ENCODE measurements at places on chromosomes 5 and 9.

- DNase-seq, result no peak
Observed at GRCh38 chr5:140672455-140673186, 755 bp downstream of the DND1 start.

GRCh38 chr5:141343953-141344463 lies 379 bp downstream of the PCDHGA3 start:
- DNase-seq, result no peak

- DNase-seq, result no peak
Observed at GRCh38 chr9:83183621-83184020, 120.7 kb upstream of the RASEF start.

GRCh38 chr9:20303996-20304395 lies 318.3 kb downstream of the MLLT3 start:
- DNase-seq, result no peak

GRCh38 chr9:114627553-114627952 lies 16.5 kb downstream of the TMEM268 start:
- DNase-seq, result no peak

GRCh38 chr5:170103447-170103846 lies 2.2 kb upstream of the FOXI1 start:
- no peak for DNase-seq

DNA sequence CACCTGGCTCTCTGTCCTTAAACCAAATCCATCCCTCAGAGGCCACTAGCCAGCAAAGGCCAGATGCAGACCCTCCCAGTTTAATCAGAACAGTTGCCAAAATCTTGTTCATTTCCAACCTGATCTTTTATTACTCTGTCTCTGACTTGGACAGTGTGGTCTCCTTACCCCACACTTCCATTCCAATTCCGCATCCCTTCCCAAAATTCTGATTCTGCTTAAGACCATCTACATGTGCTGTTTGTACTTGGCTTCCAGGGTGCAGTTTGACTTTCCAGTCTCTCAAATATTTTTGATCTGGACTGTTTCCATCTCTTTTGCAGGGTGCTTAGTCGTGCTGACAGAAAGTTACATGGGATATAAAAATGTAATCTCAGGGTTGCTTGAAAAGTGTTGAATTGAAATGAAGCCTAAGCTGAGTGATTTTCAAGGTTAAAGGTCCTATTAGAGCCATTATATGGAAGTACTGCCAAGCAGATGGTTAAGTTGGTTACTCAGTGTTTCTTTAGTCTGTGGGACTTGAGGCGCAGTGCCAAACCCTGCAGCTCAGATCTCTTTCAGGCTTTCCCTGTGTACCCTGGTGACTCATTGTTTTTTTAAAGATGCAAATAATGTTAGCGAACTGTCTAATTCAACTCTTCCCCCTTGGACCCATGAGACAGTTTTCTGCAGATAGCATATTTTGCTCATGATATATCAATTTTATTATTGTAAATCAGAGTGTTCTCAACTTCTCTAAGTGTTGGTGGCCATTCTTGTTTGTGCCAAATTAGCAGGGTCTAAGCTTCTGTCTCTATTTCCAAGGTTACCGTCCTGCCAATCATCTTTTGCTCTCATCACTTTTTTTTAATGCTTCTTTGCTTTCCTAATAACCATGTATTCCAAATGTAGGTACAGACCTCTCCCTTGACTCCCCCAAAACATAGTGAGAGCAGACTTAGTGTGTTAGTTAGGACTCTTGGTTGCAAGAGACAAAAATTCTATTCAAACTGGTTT lies 18.2 kb upstream of the DCP2 start:
- no peak for DNase-seq

DNA sequence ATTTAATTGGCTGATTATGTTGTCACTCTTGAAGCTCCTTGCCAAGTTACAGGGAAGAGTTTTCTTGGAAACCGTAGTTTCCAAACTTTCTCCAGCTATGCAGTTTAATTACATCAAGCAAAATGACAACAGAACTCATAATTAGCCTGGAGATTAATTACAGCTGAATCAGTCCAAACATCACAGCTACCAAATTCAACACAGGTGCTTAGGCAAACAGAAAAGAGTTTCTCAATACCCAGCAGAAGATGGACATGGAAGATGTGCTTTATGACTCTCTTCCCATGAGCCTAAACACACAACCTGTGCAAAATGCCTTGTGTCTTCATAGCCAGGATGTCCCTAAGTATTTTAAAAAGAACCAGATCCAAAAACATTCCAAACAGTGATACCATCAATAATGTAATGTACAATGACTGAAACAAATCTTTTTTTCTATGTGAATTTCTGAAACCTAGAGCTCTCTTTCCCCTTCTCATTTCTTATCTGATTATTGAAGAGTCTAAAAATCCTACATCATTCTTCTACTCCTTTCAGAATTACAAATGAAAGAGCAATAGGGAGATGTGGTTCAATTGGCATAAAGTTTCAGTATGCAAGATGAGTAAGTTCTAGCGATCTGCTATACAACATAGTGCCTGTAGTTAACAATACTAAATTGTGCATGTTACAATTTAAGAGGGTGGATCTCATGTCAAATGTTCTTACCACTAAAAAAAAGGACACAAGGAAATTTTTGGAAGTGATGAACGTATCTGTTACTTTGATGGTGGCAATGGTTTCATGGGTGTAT lies 124.3 kb downstream of the RASEF start:
- no peak for DNase-seq

GRCh38 chr9:86975036-86975435 lies 27.7 kb upstream of the GAS1 start:
- DNase-seq, result no peak

DNA sequence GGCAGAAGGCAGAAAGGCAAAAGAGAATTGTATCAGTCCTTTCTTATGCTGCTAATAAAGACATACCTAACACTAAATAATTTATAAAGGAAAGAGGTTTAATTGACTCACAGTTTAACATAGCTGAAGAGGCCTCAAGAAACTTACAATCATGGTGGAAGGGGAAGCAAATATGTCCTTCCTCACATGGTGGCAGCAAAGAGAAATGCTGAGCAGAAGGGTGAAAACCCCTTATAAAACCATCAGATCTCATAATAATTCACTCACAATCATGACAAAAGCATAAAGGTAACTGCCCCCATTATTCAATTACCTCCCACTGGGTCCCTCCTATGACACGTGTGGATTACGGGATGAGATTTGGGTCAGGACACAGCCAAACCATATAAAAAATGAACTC lies 312.5 kb upstream of the PTGER4 start:
- DNase-seq, result no peak

DNA sequence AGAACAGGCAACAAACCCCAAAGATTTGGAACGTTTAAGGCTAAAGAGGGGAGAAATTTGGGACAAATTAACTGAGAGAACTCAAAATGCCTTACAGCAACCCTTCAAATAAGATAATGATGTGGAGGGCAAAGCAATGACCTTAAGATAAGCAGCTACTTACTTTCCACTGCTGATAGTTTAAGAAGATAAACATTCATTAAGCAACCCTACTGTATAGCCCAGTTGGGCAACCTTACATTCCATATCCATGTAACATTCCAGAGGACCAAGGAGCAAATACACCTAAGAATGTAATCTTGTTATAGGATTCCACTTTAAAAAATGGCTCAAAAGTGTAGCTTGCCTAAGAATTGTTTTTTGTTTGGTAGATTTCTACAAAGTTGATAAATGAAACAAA lies 14.8 kb downstream of the ETF1 start:
- no peak for DNase-seq

GRCh38 chr5:158756871-158757270 lies 342.8 kb downstream of the EBF1 start:
- no peak for DNase-seq

- no peak for DNase-seq
Observed at GRCh38 chr5:7629561-7629960, 221.4 kb downstream of the CFAP90 start.

- DNase-seq, result no peak
Observed at GRCh38 chr9:2065704-2066103, 50.6 kb downstream of the SMARCA2 start.

GRCh38 chr5:178186427-178186826 lies 744 bp downstream of the GMCL2 start:
- no peak for DNase-seq

DNA sequence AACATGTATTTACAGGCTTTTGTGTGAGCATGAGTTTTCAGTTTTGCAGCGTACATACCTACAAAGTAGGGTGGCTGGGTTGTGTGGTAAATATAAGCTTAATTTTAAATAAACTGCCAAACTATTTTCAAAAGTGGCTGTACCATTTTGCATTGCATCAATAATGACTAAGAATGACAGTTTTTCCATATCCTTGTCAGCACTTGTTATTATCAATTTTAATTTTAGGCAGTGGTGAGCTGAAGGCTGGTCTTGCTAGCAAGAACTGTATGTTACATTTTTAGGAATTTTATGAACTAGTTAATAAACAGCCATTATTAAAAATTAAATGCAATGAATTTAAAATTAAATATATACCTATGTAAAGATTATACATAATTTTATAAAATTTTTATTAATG lies 6.6 kb downstream of the SNX2 start:
- no peak for DNase-seq

GRCh38 chr5:153974131-153974812 lies 64.4 kb downstream of the FAM114A2 start:
- DNase-seq, result no peak

- no peak for DNase-seq
Observed at GRCh38 chr9:36415822-36416525, 15.9 kb upstream of the RNF38 start.

DNA sequence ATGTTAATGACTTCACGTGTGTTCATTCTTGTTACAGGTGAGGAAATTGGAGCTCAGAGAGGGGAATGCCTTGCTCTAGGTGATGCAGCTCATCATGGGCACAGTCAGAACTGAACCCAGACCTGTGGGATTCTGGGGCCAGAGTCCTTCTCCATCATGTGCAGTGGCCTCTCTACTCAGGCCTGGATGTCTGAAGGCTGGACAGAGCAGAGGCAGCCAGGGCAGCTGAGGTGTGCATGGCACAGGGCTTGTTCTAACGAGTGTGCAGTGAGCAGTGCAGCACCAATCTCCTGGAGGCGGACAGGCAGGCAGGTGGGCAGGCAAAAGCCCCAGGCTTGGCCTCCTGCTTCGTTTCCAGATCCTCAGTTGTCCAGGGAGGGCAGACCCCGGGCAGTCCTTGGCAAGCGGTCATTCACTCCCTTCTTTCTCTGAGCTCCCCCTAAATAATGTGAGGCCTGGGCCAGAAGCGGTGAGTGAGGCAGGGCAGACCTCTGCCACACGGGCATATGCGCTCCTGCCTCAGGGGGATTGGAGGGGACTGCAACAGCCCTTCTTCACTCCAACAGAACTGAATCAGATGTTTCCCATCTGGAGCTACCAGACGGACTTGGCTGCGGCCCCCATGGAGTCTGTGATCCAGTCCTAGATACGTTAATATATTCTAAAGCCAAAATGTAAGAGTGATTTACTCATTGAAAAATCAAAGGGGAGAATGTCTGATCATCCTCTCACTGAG lies 68.7 kb upstream of the FSTL4 start:
- DNase-seq, result no peak

GRCh38 chr5:126301056-126301455 lies 122.2 kb upstream of the GRAMD2B start:
- no peak for DNase-seq

DNA sequence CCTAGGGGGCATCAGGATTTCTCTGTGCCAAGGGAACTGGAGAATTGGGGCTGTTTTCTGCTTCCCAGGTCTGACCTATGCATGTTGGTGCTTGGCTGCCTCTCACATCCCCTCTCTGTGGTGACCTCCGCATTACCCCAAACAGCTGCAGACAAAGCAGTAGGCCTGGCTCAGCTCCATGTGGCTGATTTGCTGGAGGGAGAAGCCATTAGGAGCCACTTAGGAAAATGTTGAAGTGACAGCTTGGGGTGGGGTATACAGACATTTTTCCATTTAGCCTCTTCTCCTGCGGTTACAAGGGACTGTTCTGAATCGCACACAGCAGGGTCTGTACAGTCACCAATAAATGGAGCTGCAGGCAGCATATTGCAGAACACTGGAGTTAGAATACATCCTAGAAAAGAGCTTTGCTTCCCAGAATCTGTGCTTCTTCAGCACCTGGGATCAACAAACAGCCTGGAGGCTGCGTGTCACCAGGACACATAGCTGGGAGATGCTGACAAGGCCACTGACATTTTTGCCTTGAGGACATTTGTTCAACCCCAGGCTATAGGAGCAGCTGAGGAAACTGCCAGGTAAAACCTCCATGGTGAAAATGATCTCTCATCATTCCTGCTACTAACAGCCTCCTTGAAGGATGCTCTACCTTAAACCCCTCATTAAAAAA lies 335.3 kb downstream of the DIRAS2 start:
- DNase-seq, result no peak

GRCh38 chr9:76444322-76444929 lies 14.6 kb upstream of the GCNT1 start:
- no peak for DNase-seq

- peak; percentile 68 for DNase-seq
Observed at GRCh38 chr9:128339761-128340690, at the start of gene SLC27A4. Gene SLC27A4, plus strand, starts transcription at chr9:128340527. Its CDS starts 2,606 bp downstream, at chr9:128343133.

DNA sequence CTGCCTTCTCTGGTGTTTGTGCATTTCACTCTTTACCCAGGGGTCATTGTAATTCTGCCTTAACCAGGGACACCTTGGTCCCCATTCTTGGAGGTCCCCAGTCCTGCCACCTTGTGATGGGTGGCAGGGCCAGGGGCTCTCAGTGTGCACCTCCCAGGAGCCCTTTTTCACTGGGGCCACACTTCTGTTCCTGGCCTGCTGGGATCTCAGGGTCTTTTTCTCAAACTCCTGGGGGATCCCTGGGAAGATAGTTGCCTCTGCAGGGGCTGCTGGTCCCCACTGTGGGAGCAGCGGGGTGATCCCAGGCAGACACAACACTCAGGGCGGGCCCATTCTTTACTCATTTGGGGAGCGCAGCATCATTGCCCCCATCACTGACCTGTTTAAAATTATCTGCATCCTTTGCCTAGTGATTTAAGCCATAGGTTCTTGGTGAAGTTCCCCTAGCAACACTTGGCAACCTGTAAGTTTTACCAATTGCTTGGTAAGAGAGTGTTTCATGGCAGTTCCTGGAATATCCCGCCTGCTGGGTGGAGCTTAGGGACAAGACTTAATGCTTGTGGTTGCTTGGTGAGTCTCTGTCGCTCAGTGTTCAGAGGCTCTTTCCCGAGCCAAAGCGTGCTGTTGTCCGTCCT lies 15.7 kb downstream of the PHF2 start:
- no peak for DNase-seq

GRCh38 chr5:11064763-11065450 lies 303.9 kb upstream of the DAP start:
- no peak for DNase-seq

- DNase-seq, result no peak
Observed at GRCh38 chr5:160470437-160471361, 49.0 kb downstream of the PTTG1 start.

GRCh38 chr5:96614110-96614691 lies 48.0 kb upstream of the CAST start:
- DNase-seq, result peak; percentile 18

- no peak for DNase-seq
Observed at GRCh38 chr5:15116996-15117395, 245.4 kb upstream of the ANKH start.

GRCh38 chr9:91451431-91452270 lies 28.0 kb upstream of the NFIL3 start:
- DNase-seq, result no peak

Data from activated T-cell treated with anti-CD3 and anti-CD28 coated beads for 1 hour (primary cell).